ENCODE measurements at places on chromosomes 13 and 19. TPM values are rescaled to one million over a fixed set of nuclear protein-coding genes. Genes with fewer than 3 reads are reported as not detected.

The MYDGF gene
- total RNA-seq: 48.5 TPM

The CYP2F1 gene
- total RNA-seq: not detected

The ZNF296 gene
- total RNA-seq: 0.17 TPM

The LGALS4 gene
- total RNA-seq: 0.96 TPM

The ZNF442 gene
- 4.3 TPM for total RNA-seq

The GPR4 gene
- total RNA-seq: 8.7 TPM

The SBK2 gene
- 1.4 TPM for total RNA-seq

The STOML3 gene
- total RNA-seq: not detected

The PLVAP gene
- 11.9 TPM for total RNA-seq

The PSG3 gene
- total RNA-seq: not detected

The C19orf73 gene
- 0.64 TPM for total RNA-seq

The ACER1 gene
- total RNA-seq: not detected

The RFC3 gene
- 6.8 TPM for total RNA-seq

The SMIM44 gene
- not detected for total RNA-seq

The LSM7 gene
- 34.4 TPM for total RNA-seq

The PTPRH gene
- total RNA-seq: 0.25 TPM

The PLK5 gene
- total RNA-seq: not detected

The TIMM44 gene
- 70.1 TPM for total RNA-seq

The GARIN5A gene
- total RNA-seq: 1.7 TPM

The FSD1 gene
- total RNA-seq: not detected

The MYO16 gene
- 0.76 TPM for total RNA-seq
